ENCODE measurements at places on chromosomes 3 and 15. TPM values are rescaled to one million over a fixed set of nuclear protein-coding genes. Genes with fewer than 3 reads are reported as not detected.

The PLOD2 gene
- 21.4 TPM for polyA plus RNA-seq

The ARGFX gene
- polyA plus RNA-seq: not detected

The STRIT1 gene
- polyA plus RNA-seq: not detected

The ZCWPW2 gene
- polyA plus RNA-seq: 0.16 TPM

The PFN2 gene
- 8.6 TPM for polyA plus RNA-seq

The HIGD2B gene
- not detected for polyA plus RNA-seq

The SLC12A8 gene
- polyA plus RNA-seq: 7.4 TPM

The VEPH1 gene
- polyA plus RNA-seq: 0.60 TPM

The CCDC39 gene
- polyA plus RNA-seq: 0.08 TPM

The MKRN3 gene
- polyA plus RNA-seq: not detected

The AADACL2 gene
- not detected for polyA plus RNA-seq

The CPLX3 gene
- not detected for polyA plus RNA-seq

The RPL22L1 gene
- 55.7 TPM for polyA plus RNA-seq

The ACKR4 gene
- polyA plus RNA-seq: 0.21 TPM

DNA sequence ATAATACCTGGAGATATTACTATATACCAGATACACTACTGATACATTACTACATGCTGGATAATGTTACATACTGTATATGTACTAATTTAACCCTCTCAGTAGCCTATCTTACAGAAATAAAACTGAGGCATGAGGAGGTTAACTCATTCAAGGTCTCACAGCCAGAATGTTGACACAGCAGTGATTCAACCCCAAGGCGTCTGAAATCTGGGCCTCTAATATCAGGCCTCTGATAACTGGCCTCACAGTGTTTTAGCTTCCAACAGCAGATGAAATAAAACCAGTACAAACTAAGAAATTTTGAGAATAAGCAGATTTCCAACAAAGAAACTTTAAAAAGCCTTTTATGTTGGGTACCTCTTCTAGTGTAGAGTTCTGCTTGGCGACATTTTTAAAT lies 23.4 kb downstream of the DZIP1L start:
- DNase-seq: no peak

DNA sequence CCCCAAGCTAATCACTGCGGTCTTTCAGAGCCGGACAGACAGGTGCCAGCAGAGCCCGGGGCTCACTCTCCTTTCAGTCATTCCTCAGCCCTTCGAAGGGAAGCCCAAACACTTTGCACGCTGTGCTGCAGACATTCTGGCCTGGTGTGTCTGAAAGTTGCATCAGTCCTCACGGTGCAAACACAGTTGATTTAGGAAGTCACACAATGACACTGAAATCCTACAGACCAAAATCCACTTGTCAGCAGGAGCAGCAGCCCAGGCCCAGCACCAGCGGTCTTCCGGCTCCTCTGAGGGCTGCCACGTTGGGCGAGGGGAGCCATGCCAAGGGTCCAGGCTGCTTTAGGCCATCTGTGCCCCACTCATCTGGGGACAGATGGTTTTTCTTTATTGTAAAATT lies 61.6 kb downstream of the RGMA start:
- no peak for DNase-seq

- no peak for DNase-seq
These were observed 13.1 kb downstream of the PLA2G4F start for GRCh38 chr15:42143356-42143755.

GRCh38 chr3:185532901-185533300 lies 19.5 kb downstream of the LIPH start:
- DNase-seq: no peak

- no peak for DNase-seq
These were observed 3.5 kb downstream of the PFN2 start for GRCh38 chr3:149967086-149967685.

GRCh38 chr3:51966016-51966415 lies 1.2 kb downstream of the PCBP4 start:
- no peak for DNase-seq

GRCh38 chr3:139522421-139522820 lies 17.1 kb downstream of the RBP1 start:
- no peak for DNase-seq

GRCh38 chr3:32454111-32454510 lies 48.5 kb downstream of the CMTM6 start:
- DNase-seq: no peak

GRCh38 chr15:75694241-75695182 lies 18.1 kb downstream of the CSPG4 start:
- DNase-seq: peak; percentile 46

DNA sequence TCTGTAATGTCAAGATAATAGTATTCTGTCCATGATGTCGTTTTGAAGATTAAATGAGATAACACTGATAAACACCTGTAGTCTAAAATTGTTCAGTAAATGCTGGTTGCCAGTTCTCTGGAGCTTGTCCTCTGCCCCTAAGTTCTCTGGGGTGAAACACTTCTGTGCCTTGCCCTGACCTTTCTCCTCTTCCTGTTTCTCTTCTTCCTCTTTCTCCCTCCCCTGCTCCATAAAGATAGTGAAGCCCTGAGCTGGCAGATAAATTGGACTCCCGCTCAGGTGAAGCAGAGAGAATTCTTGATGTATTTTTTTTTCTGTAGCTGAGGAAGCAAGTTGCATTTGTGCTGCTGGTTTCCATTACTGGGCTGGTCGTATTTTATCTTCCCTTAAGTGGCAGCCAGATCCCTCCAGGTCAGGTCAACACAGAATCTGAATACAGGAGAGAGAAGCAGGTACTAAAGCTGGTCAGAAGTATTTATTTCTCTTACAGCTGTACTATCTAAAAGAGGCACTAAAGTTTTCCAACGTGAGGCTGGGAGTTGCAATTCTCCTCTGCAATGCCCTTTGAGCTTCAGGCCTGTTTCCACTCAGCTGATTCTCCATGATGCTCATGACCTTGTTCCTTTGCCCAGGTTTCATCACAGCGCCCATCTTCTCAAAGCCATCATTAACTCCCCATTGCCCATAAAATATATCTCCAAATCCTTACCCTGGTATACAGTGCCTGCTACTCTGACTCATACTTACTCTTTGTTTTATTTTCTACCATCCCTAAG lies 319.3 kb upstream of the CFAP20DC start:
- no peak for DNase-seq

- DNase-seq: no peak
These were observed 28.5 kb upstream of the APOD start for GRCh38 chr3:195612075-195612800.

DNA sequence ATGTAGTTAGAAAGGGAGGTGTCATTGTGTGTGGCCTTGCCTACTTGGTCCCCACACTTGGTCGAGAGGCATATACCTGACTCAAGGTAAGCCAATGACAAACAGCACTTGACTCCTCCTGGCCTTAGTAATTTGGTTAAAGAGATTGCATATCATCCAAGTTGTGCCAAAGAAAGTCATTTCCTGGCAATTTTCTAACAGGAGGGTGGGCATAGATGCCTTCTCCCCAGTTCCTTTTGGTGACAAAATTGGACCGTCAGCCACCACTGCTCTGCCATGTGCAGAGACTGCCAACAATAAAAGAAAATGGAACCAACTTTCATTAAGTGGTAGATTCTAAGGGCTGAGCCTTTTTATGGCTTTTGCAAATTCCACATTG lies 7.9 kb upstream of the LEKR1 start:
- no peak for DNase-seq

GRCh38 chr3:46934072-46934471 lies 42.5 kb downstream of the CCDC12 start:
- DNase-seq: no peak

GRCh38 chr15:77196381-77196780 lies 125.5 kb upstream of the TSPAN3 start:
- DNase-seq: no peak

DNA sequence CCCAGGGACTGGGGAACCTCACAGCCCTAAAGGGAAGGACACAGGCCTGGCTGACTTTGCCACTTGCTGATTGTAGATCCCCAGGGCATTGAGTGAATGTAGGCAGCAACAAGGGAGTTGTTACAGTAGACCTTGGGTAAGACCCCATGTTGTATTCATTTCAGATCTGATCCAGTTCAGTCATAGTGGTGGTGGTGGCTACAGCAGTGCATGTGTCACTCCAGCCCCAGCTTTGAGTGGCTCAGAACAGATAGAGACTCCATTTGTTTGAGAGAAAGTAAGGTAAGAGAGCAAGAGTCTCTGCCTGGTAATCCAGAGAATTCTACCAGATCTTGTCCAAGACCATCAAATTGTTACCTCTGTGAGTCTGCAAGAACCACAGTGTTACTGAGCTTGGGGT lies 278.7 kb upstream of the SATB1 start:
- no peak for DNase-seq

DNA sequence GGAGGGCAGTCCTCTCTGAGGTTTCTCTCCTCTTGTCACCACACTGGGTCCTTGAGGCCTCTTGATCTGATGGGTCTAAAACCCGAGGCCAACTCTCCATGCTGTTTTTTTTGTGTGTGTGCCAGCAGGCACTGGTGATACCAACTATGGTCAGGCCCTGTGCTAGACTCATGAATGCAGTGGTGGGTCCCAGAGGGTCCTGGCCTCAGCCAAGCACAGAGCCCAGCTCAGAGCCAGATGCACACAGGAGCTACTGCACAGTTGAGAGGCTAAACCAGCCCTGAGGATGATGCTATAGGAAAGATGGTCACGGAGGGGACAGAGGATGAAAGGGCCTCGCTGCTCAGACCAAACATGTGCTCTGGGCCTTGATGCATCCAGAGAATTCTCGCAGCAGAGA lies 33.5 kb downstream of the RAB6B start:
- no peak for DNase-seq

DNA sequence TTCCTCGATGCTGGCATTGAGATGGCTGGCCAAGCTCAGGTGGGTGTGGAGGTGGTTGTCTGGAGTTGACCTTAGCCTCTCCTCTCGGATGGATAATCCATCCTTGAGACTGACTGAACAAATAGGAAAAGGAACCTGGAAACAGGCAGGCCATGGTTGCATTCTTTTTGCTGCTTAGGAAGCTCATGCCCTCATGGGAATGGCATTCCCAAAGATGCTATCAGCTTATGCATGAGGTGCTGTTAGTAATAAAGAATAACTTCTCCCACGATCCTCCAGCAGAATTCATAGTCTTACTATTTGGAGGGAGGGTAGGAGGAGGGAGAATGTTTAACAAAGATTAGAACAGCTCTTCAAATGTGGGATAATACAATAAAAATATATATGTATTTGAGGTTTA lies 303.0 kb upstream of the TPM1 start:
- no peak for DNase-seq

- DNase-seq: peak; percentile 94
These were observed 14.8 kb upstream of the CYP11A1 start for GRCh38 chr15:74382004-74382816.

DNA sequence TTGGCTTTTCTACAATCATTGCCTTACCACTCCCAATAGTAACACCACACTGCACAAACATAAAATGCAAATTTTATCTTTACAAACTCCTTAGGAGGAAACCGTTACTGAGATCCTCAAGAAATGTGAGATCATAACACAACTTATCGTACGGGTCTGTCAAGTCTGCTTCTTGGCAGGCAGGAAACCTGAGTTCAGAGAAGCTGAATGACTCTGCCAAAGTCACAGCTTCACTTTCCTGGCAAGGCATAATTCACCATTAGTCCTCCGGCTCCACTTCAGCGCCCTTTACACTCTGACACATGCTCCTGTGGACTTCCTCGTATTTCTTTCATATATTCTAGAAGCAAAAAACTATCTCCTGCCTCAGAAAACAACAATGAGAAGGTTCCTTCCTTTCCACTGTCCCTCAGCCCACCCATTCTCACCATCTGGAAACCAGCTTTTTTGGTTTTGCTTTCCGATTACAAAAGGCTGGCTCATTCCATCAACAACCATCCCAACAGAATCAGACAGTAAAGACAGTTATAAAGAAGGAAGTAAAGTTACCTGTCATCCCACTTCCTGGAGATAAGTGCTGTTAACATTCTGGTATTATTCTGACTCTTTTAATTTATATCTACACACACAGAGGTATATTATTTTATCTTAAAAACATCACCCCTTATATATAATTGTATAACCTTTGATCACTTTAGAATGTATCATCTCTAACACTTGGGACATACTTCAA lies 223.4 kb downstream of the STT3B start:
- no peak for DNase-seq

All from liver (tissue), 10 donors.